ENCODE measurements at places on chromosomes 3 and 15.

- H3K27ac ChIP-seq, result peak within 1 kb of the TSS; percentile 76
- peaks cover 27% of the 10 kb centered on the region for H3K4me1 ChIP-seq
- H3K36me3 ChIP-seq, result peaks cover 19% of the 10 kb centered on the region
- peak within 1 kb of the TSS; percentile 84 for H3K4me3 ChIP-seq
These were observed at the start of gene UBL7 for GRCh38 chr15:74460871-74461846. UBL7 (minus strand) TSS chr15:74461160; CDS start chr15:74458867, 2,293 bp downstream.

- H3K27ac ChIP-seq, result no peak overlapping the region
- no peak overlapping the region for H3K4me3 ChIP-seq
- DNase-seq, result no peak
- no peaks in the 10 kb centered on the region for H3K4me1 ChIP-seq
- H3K27me3 ChIP-seq, result no peaks in the 10 kb centered on the region
These were observed 356.7 kb upstream of the UMPS start for GRCh38 chr3:124373524-124373923.

- no peak overlapping the region for H3K4me3 ChIP-seq
- H3K36me3 ChIP-seq, result peaks cover 47% of the 10 kb centered on the region
- no peak for DNase-seq
- H3K27ac ChIP-seq, result no peak overlapping the region
- no peaks in the 10 kb centered on the region for H3K27me3 ChIP-seq
These were observed 18.6 kb downstream of the PRKCD start for GRCh38 chr3:53179580-53179979.

DNA sequence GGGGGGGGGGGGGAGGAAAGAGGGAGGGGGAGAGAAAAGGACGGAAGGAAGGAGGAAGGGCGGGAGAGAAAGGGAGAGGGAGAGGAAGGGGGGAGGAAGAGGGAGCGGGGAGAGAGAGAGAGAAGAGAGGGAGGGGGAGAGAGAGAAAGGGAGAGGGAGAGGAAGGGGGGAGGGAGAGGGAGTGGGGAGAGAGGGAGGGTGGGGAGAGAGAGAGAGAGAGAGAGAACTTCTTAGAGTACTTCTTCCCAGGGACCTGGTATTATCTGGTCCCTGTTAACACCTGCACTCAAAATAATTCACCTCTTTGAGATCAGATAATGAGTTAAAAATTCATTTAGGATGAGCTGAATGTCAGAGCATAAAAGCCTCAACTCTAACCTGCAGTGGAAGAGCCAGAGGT lies 1.1 kb downstream of the SEC13 start:
- peaks cover 33% of the 10 kb centered on the region for H3K36me3 ChIP-seq
- peak overlapping the region; percentile 72 for H3K4me3 ChIP-seq
- no peak for DNase-seq
- H3K4me1 ChIP-seq, result peaks cover 33% of the 10 kb centered on the region

- peaks cover 6% of the 10 kb centered on the region for H3K4me1 ChIP-seq
- H3K4me3 ChIP-seq, result no peak overlapping the region
- H3K27ac ChIP-seq, result no peak overlapping the region
- H3K36me3 ChIP-seq, result no peaks in the 10 kb centered on the region
- H3K27me3 ChIP-seq, result no peaks in the 10 kb centered on the region
These were observed 316.0 kb upstream of the CBLB start for GRCh38 chr3:106184540-106185457.

- DNase-seq, result no peak
- H3K4me1 ChIP-seq, result no peaks in the 10 kb centered on the region
- H3K27me3 ChIP-seq, result no peaks in the 10 kb centered on the region
- H3K4me3 ChIP-seq, result no peak overlapping the region
- H3K27ac ChIP-seq, result no peak overlapping the region
These were observed 93.7 kb upstream of the TBC1D5 start for GRCh38 chr3:17836092-17836491.

DNA sequence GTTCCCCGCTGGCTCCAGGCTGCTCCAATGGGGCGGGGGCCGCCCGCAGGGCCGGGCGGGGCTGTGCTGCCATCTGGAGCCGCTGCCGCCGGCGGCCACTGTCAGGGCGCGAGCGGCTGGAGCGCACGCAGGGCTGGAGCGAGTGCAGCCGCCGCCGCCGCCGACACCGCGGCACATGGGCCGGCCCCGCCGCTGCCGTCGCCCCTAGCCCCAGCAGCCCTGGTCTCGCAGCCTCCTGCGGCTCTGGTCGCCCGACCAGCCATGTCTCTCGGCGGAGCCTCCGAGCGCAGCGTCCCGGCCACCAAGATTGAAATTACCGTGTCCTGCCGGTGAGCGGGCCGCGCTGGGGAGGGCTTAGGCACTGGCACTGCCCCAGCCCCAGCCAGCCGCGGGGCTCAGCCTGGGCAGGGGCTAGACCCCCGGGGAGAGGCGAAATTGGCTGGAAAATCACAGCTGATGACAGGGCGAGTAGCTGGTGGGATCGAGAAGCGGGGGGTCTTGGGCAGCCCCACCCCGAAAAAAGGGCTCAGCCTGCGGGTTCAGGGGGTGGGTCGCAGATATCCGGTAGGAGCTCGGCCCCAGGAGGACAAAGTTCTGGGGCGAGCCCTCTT lies at the start of gene CPNE9:
Gene CPNE9, plus strand, starts transcription at position 98 of the 611 bp plus-strand sequence. Its CDS starts 164 bp downstream, at position 262.
- peaks cover 19% of the 10 kb centered on the region for H3K4me1 ChIP-seq
- H3K27me3 ChIP-seq, result no peaks in the 10 kb centered on the region
- peak within 1 kb of the TSS; percentile 22 for H3K4me3 ChIP-seq
- peaks cover 17% of the 10 kb centered on the region for H3K36me3 ChIP-seq
- H3K27ac ChIP-seq, result no peak within 1 kb of the TSS

DNA sequence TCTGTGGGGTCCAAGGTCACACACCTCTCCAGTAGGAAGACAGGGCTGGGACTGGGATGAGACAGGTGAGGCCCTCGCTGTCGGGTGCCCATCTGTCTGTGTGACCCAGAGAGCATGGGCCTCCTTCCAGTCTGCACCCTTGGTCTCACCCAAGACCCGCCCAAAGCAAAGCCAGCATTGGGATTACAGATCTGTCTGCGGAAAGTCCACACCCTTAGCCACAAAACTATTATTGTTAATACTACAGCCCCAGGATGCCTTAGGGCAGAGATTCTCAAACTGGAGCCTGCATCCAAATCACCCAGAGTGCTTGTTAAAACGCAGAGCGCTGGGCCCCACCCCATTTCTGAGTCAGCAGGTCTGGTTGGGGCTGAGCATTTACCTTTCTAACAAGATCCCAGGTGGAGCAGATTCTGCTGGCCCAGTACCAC lies 58.5 kb upstream of the ZNF148 start:
- no peak overlapping the region for H3K4me3 ChIP-seq
- H3K4me1 ChIP-seq, result no peaks in the 10 kb centered on the region
- no peaks in the 10 kb centered on the region for H3K36me3 ChIP-seq
- DNase-seq, result no peak
- no peaks in the 10 kb centered on the region for H3K27me3 ChIP-seq

GRCh38 chr3:156675830-156676767 lies 1.7 kb downstream of the TIPARP start:
- peak overlapping the region; percentile 95 for H3K27ac ChIP-seq
- H3K4me1 ChIP-seq, result peaks cover 43% of the 10 kb centered on the region
- peaks cover 26% of the 10 kb centered on the region for H3K36me3 ChIP-seq
- H3K4me3 ChIP-seq, result peak overlapping the region; percentile 91
- no peaks in the 10 kb centered on the region for H3K27me3 ChIP-seq

- no peaks in the 10 kb centered on the region for H3K4me1 ChIP-seq
These were observed 30.3 kb downstream of the DHX36 start for GRCh38 chr3:154294016-154294415.

DNA sequence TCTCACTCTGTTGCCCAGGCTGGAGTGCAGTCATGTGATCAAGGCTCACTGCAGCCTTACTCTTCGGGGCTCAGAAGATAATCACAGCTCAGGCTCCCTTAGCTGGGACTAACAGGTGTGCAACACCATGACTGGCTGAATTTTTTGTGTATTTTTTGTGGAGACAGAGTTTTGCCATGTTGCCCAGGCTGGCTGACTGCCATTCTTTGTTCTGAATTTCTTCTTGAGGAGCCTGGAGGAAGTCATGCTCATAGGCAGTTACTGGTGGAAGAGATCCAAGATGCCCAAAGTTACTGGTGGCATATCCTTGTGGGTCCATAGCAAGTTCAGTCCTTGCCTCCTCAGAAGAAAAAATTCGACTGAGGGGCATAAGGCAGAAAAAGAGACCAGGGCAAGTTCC lies 16.6 kb upstream of the UBP1 start:
- H3K4me3 ChIP-seq, result no peak overlapping the region
- no peaks in the 10 kb centered on the region for H3K27me3 ChIP-seq
- no peaks in the 10 kb centered on the region for H3K4me1 ChIP-seq
- H3K27ac ChIP-seq, result no peak overlapping the region
- H3K36me3 ChIP-seq, result no peaks in the 10 kb centered on the region

DNA sequence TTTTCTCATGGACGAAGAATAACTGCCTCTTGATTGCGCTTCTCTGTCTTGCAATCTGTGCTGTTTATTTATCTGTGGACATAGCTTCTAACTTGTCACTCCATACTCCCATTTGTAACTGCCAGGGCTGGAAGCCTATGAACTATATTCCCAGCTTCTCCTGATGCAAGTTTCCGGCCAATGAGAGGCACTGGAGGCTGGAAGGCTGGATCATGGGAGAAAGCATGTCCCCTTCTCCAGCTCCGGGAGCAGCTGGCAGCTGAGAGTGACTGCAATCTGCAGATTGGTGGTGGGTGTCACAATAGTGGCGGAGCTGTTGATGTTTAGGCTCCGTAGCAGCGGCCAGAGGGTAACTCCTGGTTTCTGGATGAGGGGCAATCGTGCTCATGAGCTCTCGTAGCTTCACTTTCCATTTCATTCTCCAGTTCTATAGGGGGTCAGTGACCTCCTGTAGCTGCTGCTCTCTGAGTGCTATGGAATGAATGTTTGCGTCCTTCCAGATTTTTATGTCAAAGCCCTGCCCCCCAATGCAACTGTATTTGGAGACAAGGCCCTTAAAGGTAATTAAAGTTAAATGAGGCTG lies 35.7 kb upstream of the PCSK6 start:
- H3K27ac ChIP-seq, result no peak overlapping the region
- H3K27me3 ChIP-seq, result no peaks in the 10 kb centered on the region

- no peaks in the 10 kb centered on the region for H3K36me3 ChIP-seq
- peak; percentile 93 for DNase-seq
- H3K4me3 ChIP-seq, result no peak overlapping the region
- H3K27ac ChIP-seq, result peak overlapping the region; percentile 71
These were observed 73.4 kb downstream of the CPN2 start for GRCh38 chr3:194277786-194278130.

DNA sequence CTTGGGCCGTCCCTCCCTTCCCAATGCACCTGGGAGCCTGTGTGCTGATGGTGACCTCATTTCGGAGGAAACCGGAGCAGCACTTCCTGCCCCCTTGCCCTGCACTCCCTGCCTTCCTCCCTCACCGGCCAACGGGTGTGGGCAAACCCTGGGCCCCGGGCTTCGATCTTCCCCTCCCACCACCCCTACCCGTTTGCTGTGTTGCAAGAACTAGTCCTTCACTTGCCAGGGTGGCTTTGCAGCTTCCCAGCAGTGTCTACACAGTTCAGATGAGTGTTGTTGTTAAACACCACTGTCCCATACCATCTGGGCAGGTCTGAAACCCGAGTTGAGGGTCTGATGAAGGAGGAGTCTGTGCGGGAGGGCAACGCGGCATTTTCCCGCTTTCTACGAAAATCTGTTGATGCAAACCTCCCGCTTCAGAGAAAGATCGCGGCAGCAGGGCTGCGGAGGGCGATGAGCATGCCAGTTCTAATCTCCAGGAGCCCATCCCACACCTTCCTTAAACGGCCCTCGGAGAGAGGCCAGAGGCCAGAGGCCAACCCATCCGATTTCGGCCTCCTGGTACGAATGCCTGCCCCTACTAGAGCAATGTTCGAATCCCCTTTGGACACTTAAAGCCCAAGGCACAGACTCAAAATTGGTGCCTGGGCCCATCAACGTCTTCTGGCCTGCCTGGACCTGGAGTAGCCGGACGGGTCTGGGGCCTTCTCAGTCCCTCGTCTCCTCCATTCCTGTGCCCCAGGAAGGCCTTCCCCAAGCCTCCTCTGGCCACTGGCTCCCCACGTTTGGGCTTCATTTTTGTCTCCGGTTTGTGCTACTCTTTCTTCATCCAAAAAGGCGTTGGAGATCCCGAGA lies 35.7 kb upstream of the POLG start:
- no peak overlapping the region for H3K4me3 ChIP-seq
- peaks cover 34% of the 10 kb centered on the region for H3K4me1 ChIP-seq
- no peak overlapping the region for H3K27ac ChIP-seq
- H3K36me3 ChIP-seq, result no peaks in the 10 kb centered on the region
- peaks cover 47% of the 10 kb centered on the region for H3K27me3 ChIP-seq
- DNase-seq, result no peak

- H3K27me3 ChIP-seq, result no peaks in the 10 kb centered on the region
- no peaks in the 10 kb centered on the region for H3K36me3 ChIP-seq
- no peak overlapping the region for H3K27ac ChIP-seq
- DNase-seq, result no peak
- H3K4me1 ChIP-seq, result peaks cover 15% of the 10 kb centered on the region
- H3K4me3 ChIP-seq, result no peak overlapping the region
These were observed 38.5 kb downstream of the MYO5C start for GRCh38 chr15:52256930-52257733.

DNA sequence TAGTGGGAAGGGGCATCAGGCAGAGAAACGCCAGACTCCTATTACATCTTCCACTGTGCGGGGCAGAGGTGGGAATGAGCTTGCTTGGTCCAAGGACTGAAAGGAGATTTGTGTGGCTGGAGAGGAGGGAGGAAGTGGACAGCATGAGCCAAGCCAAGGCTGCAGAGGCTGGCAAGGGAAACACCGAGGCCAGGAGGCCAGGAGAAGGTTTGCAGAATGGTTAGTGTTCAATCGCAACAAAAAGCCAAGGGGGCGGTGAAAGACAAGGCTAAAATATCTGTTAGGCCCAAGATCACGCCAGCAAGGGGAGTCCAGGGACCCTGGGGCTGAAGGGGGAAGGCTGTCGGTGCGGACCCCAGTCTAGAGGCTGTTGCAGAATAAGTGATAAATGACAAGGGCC lies 75.8 kb downstream of the CPN2 start:
- DNase-seq, result no peak
- peaks cover 67% of the 10 kb centered on the region for H3K4me1 ChIP-seq
- no peak overlapping the region for H3K4me3 ChIP-seq
- no peaks in the 10 kb centered on the region for H3K36me3 ChIP-seq
- H3K27ac ChIP-seq, result no peak overlapping the region
- H3K27me3 ChIP-seq, result no peaks in the 10 kb centered on the region

DNA sequence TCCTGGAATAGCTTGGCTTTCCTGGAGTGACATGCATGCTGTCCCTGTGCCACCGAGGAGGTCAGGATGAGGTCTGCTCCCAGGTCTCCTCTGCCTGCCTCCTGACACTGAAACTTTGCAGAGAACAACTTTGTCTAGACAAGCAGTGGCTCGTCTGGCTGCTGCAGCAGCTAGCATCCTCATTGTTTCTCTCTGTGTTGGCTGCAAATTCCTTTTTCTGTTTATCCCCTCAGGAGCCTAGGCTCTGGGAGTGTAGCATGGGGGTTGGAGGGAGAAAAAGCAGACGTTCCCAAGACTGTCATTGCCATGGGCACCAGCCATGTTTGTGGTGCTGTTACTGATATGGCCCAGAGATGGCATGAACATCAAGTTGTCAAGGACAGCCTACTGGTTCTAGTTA lies 208.7 kb upstream of the LRIG1 start:
- H3K27me3 ChIP-seq, result no peaks in the 10 kb centered on the region
- DNase-seq, result no peak
- H3K36me3 ChIP-seq, result no peaks in the 10 kb centered on the region
- H3K27ac ChIP-seq, result no peak overlapping the region

DNA sequence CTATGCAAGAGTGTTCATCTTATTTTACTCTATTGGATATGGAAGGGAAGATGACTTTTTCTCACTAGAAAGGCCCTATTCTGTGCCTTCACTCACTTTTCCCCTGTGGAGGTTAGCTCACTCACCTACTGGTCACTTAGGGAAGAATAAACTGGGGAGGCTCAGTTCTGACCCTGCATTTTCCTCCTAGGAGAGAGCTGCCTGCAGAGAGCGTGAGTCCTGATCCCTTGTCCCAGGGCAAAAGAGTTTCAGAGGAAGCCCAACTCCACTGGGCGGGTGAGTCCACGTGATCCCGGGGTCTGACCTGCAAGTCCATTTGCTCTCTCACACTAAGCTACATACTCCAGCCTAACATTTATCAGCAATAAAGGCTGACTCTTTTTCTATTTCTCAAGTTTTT lies 8.4 kb downstream of the MORC1 start:
- H3K4me1 ChIP-seq, result no peaks in the 10 kb centered on the region
- H3K27me3 ChIP-seq, result no peaks in the 10 kb centered on the region
- no peak for DNase-seq
- H3K4me3 ChIP-seq, result no peak overlapping the region

Data from vagina (tissue), 2 donors.